Fibroblast of mammary gland (primary cell): ENCODE measurements at places on chromosomes 2 and 18.

GRCh38 chr2:46241344-46241743 is 55.9 kb upstream of the EPAS1 start:
- peak; percentile 54 for DNase-seq

GRCh38 chr2:128490321-128490720 is 171.7 kb upstream of the HS6ST1 start:
- DNase-seq, result no peak

DNA sequence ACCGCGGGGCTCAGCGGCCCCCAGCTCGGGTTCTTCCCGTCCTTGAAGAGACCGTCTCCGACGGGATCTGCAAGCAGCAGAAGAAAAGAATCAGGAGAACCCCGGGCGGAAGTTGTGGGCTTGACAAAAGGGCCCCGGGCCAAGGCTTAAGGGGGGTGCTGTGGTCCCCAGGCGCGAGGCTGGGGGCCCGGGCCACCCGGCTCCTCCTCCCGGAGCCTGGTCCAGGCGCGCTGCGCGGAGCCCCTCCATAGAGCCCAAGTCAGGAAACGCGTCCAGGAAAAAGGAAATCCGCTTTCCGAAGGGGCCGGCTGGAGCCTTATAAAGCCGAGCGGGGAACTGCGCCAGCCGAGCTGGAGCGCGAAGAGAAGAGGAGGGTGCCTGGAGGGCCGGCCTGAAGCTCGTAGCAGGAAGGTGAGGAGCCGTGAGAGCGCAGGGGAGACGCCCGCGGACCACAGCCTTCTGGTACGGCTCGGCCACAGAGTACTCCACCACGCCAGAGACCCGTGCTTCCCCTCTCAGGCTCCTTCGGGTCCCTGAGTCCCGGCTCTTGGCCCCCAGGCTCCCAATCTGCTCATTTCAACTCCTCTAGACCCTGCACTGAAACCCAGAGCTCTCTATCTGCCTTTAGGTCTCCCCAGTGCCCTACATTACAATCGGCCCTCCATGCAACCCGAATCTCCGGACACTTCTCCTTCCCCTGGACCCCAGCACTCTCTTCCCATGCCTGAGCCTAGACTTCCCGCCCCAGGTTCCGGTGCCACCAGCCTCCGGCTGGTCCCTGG is 554 bp downstream of the FEV start:
- DNase-seq, result no peak

DNA sequence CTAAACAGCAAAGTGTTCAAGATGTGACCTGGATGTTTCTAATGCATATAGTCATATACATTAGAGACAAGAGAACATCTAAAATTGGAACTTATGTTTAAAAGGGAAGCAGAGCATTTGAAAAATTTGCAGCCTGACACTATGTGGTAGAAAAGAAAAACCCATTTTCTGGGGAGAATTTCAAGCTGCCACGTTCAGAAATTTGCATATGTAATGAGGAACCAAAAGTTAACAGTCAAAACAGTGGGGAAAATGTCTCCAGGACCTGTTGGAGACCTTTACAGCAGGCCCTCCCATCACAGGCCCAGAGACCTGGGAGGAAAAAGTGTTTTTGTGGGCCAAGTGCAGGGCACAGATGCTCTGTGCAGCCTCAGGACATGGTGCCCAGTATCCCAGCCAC is 8.2 kb upstream of the TMEM18 start:
- DNase-seq, result no peak

DNA sequence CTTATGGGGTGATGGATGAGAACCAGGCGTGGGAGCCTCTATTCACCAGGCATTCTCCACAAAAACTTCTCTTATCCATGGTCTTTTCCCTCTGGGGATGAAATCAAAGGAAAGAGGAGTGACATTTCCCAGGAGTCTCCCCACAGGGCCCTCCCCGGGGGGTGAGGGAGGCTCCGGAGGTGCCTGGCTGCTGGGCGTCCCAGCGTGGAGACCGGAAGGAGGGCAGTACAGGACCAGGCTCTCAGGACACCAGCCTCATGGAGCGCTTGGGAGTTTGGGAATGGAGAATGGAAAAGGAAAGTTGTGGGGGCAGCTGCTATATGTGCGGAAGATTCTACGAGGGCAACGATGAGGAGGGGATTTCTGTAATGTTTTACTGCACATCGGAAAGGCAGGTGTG is 22.1 kb downstream of the CIB4 start:
- DNase-seq, result no peak

DNA sequence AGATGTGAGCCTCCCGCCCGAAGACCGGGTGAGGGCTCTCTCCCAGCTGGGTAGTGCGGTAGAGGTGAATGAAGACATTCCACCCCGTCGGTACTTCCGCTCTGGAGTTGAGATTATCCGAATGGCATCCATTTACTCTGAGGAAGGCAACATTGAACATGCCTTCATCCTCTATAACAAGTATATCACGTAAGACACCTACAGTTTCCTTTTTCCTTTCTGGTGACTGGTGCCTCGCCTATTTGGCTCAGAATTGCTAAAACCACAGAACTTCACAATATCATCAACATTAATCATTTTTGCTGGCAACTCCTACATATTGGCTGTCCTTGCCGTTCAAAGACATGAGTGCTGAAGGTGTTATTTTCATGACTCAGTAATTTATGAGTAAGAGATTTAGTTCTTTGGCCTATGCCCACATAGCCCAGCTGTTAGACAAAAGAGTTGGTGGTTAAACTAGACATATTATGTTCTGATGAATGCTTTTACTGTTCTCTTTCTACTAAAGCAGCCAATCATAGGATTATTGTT is 2.2 kb downstream of the STAMBP start:
- DNase-seq, result peak; percentile 97

DNA sequence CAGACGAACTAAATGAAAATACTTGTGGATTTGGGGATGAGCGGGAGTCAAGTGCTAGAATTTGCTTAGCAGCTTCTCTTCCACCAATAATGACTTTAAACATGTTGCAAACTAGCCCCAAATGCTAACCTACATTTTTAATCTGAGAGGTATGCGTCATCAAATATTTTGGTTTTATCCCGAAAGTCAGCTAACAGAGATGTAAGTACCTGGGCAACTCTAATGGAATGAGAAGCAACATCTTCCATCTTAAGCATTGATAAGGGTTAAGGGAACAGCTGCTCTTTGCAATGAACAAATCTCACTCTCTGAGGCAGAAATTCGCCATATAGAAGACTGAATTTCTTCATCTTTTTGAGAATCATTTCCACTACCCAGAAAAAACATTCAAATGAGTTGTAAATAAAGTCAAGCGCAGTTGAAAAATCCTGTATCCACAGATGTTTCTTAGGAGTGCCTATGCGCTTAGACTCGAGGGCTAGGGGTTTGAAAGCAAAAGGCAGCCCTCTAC is 926 bp upstream of the YPEL5 start:
- no peak for DNase-seq

DNA sequence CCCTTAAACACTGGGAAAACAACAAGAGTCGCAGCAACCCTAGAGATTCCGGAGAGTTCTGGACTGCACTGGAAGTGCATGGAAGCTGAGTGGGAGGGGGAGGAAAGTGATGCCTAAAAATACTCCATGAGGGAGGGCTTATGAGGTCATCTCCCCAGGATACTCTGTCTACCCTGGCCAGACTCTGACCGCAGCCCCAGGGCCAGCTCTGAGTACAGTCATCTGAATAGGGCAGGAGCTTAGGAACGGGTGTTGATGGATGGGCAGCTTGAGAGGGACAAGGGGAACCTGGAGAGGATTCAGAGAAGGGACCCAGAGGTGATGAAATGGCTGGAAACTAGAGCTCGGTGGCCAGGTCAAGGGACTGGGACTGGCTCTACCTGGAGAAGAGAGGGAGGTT is 79.3 kb upstream of the IGFBP5 start:
- peak; percentile 96 for DNase-seq

DNA sequence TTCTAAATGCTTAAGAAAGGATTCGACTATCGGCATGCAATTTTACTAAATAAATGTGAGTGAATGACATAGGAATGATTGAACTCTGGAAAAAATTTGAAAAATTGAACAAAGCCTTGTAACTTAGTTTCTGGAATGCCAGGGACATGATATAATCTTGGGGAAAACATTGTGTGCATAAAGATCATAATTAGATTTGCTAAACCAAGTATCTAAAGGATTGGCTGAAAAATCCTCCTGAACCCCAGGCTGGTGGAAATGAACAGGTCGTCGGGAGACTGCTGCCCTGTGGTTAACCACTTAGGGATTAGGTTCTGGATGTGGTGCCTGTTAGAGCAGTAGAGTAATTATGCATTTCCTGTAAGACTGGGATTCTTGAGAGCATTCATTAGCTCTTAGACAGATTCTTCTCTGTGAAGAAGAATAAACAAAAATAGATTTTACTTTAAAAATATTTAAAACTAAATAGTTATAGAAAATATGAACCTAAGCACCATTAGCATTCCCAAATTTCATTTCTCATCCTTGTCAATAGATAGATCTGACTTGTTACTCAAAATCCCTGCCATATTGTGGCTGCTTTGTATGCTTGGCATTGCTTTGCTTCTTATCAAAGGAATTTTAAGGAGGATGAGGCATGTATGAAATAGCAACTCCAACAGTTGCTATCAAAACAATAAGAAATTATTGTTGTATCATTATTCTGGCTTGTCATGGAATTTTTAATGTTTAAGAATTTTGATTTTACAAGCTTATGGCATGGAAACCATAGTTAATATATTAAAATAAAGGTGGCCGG is 55.9 kb downstream of the LYPD6B start:
- no peak for DNase-seq

DNA sequence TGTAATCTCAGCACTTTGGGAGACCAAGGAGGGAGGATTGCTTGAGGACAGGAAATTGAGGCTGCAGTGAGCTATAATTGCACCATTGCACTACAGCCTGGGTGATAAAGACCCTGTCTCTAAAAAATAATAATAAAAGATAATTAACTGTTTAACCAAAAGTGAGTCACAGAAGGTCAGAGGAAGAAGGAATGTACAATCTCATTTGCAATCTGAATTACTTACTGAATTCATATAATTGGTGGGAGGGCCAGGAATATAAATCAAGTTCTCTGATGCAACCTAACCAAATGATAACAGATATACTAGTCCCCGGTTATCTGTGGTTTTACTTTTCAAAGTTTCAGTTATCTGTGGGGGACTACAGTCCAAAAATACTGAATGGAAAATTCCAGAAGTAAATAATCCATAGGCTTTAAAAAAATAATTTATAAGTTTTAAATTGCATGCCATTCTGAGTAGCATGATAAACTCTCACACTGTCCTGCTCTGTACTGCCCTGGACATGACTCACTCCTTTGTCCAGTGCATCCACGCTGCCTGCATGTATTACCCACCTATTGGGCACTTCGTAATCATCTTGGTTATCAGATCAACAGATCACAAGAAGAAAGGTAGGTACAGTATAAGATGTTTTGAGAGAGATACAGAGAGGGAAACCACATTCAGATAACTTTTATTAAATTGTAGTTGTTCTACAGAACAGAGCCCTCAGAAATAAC is 12.8 kb upstream of the MATN3 start:
- no peak for DNase-seq

DNA sequence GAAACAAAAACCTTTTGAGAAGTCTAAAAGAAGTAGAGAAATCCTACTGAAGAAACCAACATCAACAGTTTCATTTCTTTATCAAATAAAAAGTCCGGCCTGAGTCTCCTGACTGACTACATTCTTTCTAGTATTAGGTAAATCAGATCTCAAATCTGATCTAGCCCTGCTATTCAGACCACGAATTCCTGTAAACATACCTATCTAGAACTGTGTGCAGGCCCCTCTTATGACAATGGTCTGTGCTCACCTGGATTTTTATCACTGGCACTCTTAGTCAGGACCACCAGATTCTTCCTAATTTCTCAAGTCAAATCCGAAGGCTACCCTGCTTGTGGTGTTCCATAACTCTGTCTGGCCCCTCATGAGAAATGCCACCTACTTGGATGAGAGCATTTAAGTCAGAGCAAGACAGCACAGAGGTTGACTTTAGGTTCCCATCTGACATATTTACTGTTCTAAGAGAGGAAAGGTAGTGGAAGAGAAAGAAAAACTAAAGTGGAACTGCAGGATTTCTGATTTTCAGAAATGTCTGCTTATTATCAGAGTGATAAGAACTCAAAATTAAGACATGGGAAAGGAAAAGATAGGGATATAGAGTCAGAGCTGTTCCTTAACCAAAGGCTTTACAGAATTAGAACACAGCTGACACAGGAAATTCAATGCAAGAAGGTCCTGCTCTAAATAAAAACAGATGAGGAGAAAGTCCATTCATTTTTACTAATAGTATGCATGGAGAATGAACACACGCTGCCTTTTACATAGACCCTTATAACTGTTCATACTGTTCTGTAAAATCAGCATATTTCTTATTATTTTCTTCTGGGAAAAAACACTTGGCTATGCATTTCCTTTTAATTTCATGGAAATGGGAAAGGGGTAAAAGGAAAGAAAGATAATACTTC is 56.5 kb downstream of the SLC8A1 start:
- no peak for DNase-seq

- DNase-seq, result no peak
These were observed 27.5 kb upstream of the KCTD1 start for GRCh38 chr18:26575865-26576217.

DNA sequence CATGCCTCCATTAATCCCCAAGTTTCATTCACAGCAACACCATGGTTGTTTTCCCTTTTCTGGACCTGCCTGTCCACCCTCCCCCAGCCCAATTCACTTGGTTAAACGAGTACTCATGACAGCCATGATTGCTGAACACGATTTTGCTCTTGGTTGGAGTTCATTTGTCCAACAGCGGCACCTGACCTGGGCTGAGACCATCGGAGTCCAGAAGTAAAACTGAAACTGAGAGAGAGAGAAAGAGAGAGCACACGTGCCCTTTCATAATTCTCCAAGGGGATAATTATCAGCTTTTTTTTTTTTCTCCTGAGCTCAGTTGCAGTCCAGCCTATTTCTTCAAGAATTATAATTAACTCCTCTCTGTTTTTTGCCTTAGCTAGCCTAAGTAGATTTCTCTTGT is 13.7 kb upstream of the KIF5C start:
- no peak for DNase-seq

- DNase-seq, result peak; percentile 27
These were observed 74.9 kb downstream of the USP34 start for GRCh38 chr2:61396005-61396404.

DNA sequence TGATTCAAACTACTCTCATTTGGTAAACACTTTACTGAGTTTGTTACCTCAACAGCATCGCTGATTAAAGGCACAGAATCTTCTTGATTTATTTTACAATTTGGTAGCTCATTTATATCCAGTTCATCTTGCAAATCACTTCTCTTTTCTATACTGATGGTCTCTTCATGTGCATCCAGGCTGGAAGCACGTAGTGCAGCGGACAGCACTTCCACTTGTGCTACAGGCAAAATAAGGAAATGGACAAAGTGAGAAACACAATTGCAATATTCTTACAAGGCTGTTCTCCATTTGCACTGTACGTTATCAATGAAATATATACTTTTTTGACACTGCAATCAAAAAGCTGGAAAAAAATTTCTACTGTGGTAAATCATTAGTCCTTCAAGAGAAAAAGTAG is 51.0 kb downstream of the PPP4R1 start:
- DNase-seq, result no peak

- DNase-seq, result no peak
These were observed 142.0 kb downstream of the NR4A2 start for GRCh38 chr2:156190517-156190916.

DNA sequence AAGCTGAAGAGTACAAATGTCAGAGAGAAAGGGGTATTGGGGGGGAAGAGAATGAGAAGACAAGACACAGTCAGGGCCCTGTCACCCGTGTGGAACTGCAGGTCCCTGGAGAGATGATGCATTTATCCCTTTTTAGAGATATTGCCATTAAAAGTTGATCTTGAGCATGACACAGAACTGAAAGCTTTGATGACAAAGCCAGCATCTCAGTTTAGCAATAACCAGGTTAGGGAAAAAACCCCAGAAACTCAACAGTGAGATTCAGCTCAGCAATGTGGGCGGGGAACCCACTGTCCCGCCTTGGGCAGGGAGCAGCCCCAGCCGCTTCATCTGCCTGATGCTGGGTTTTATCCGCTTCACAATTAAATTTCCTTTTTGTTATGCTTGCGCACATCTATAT is 181.1 kb downstream of the NEDD4L start:
- peak; percentile 40 for DNase-seq
